Glutamatergic neuron (in vitro differentiated cells): ENCODE measurements at places on chromosomes 3 and 15.

- no peak overlapping the region for H3K27ac ChIP-seq
- no peak overlapping the region for H3K4me3 ChIP-seq
- peaks cover 9% of the 10 kb centered on the region for H3K4me1 ChIP-seq
- H3K27me3 ChIP-seq = no peaks in the 10 kb centered on the region
- no peaks in the 10 kb centered on the region for H3K36me3 ChIP-seq
Measured at GRCh38 chr3:89622063-89622700, 514.8 kb downstream of the EPHA3 start.

GRCh38 chr3:156317462-156318074 is 197.2 kb downstream of the KCNAB1 start:
- H3K36me3 ChIP-seq = no peaks in the 10 kb centered on the region
- no peaks in the 10 kb centered on the region for H3K4me1 ChIP-seq
- no peak overlapping the region for H3K4me3 ChIP-seq
- no peaks in the 10 kb centered on the region for H3K27me3 ChIP-seq
- no peak for DNase-seq

- no peak for DNase-seq
- H3K4me3 ChIP-seq = no peak overlapping the region
- no peak overlapping the region for H3K27ac ChIP-seq
- H3K4me1 ChIP-seq = no peaks in the 10 kb centered on the region
Measured at GRCh38 chr3:86948822-86949221, 42.1 kb downstream of the VGLL3 start.

DNA sequence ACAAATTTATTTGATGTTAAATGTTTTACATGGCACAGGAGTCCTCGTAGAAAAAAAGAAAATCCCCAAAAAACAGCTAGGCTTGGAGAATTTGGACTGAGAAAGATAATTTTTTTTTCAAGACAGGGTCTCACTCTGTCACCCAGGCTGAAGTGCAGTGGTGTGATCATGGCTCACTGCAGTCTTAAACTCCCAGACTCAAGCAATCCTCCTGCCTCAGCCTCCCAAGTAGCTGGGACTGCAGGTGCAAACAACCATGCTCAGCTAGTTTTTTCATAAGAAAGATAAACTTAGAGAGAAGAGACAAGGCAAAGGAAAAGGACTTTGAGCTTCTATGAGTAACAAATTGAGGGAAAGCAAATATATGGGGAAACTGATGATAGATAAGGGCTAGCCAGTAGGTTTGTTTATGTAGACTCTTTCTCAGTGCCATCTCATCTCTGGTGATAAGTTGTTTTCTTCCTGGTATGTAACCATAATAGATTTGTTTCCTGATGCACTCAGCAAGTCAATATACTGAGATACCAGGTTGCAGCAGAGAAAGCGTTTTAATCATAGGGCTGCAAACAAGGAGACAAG is 13.1 kb upstream of the TRMT10C start:
- H3K36me3 ChIP-seq = peaks cover 8% of the 10 kb centered on the region
- DNase-seq = no peak
- H3K4me1 ChIP-seq = no peaks in the 10 kb centered on the region
- peaks cover 1% of the 10 kb centered on the region for H3K27me3 ChIP-seq
- no peak overlapping the region for H3K4me3 ChIP-seq
- H3K27ac ChIP-seq = no peak overlapping the region

- DNase-seq = no peak
- H3K4me3 ChIP-seq = no peak overlapping the region
- no peaks in the 10 kb centered on the region for H3K4me1 ChIP-seq
- no peaks in the 10 kb centered on the region for H3K27me3 ChIP-seq
Measured at GRCh38 chr15:68512052-68512451, 66.7 kb upstream of the CORO2B start.

DNA sequence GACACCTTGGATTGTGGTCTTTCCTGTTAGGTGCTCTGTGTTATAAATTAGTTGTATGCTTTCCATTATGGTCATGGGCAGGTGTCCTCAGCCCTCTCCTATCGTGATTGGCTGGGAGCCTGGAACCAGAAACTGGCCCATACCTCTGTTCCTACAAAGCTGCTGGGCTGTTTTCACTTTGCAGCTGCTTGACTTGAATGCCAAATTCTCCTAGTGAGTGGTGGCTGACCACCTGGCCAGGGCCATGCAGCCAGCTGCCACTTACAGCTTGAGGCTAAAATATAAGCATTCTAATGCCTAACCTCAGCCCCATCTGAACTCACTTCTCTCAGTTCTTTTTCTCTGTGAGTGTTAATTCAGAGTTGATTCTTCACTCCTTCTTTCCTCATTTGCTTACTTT is 239.3 kb upstream of the GBE1 start:
- peak; percentile 50 for DNase-seq
- peak overlapping the region; percentile 22 for H3K27ac ChIP-seq
- H3K4me3 ChIP-seq = peak overlapping the region; percentile 43

GRCh38 chr3:64073158-64073761 is 50.0 kb upstream of the PSMD6 start:
- peak overlapping the region; percentile 84 for H3K4me3 ChIP-seq
- H3K4me1 ChIP-seq = peaks cover 25% of the 10 kb centered on the region
- peaks cover 9% of the 10 kb centered on the region for H3K36me3 ChIP-seq
- H3K27ac ChIP-seq = peak overlapping the region; percentile 99
- peak; percentile 35 for DNase-seq

DNA sequence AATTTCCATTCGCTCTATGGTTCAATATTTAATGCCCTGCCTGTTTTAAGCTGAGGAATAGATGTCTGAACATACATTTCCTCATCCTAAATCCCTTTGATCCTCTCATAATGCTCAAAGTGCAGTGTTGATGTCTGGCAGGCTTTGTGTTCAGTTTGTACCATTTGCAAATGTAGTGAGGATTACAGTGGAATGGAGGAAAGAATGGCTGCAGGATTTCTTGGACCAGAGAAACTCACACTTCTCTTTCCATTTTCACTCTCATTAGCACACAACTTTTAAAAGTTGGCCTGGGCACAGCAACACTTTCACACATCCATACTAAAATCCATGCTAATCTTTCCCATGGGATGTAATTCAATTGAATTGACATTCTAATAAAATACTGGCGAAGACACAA is 28.6 kb upstream of the THRB start:
- no peak overlapping the region for H3K4me3 ChIP-seq
- no peak overlapping the region for H3K27ac ChIP-seq
- DNase-seq = no peak
- peaks cover 13% of the 10 kb centered on the region for H3K27me3 ChIP-seq

GRCh38 chr3:97665896-97666295 is 98.7 kb upstream of the ARL6 start:
- no peaks in the 10 kb centered on the region for H3K27me3 ChIP-seq
- no peak overlapping the region for H3K27ac ChIP-seq
- no peak for DNase-seq
- no peaks in the 10 kb centered on the region for H3K36me3 ChIP-seq

DNA sequence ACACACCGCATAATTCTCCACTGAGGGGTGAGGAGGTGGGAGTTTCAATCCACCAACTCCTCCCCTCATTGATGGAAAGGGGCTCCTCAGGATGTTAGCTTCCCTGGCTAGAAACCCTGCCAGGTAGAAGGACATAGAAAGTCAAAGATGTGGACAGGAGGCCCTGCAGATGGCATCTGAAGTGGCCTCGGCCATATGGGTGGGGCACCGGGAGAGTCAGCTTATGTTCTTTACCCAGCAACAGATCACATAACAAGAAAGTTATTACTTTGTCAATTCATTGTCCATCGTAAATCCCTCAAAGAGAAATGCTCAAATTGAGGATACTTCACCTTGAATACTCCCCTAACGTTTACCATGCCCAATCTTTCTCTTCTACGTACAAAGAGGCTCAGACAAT is 97.3 kb upstream of the ARHGEF3 start:
- no peaks in the 10 kb centered on the region for H3K4me1 ChIP-seq
- H3K4me3 ChIP-seq = no peak overlapping the region
- H3K27ac ChIP-seq = no peak overlapping the region
- no peak for DNase-seq

DNA sequence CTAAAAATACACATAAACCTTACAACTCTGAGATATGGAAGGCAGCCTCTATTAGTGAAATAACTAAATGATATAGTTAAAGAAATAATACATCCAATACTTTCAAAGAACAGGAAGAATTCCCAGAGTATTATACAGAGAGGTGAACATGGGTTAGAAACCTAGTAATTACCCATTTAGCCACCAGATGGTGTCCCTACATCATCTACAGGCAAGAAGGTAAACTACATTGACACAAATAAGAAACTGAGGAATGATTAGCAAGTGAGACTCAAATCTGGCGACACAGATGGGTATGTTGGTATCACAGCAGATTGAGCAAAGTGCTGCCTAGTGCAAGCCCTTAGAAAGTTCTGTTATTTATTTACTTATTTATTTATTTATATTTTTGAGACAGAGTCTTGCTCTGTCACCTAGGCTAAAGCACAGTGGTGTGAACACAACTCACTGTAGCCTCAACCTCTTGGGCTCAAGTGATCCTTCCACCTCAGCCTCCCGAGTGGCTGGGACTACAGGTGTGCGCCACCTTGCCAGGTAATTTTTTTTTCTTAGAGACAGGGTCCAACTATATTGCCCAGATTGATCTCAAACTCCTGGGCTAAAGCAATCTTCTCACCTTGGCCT is 28.2 kb downstream of the NEK4 start:
- no peaks in the 10 kb centered on the region for H3K4me1 ChIP-seq
- H3K36me3 ChIP-seq = no peaks in the 10 kb centered on the region
- no peak overlapping the region for H3K4me3 ChIP-seq
- DNase-seq = no peak

GRCh38 chr15:101456057-101456739 is 33.3 kb downstream of the PCSK6 start:
- peak overlapping the region; percentile 43 for H3K27ac ChIP-seq
- no peak overlapping the region for H3K4me3 ChIP-seq

DNA sequence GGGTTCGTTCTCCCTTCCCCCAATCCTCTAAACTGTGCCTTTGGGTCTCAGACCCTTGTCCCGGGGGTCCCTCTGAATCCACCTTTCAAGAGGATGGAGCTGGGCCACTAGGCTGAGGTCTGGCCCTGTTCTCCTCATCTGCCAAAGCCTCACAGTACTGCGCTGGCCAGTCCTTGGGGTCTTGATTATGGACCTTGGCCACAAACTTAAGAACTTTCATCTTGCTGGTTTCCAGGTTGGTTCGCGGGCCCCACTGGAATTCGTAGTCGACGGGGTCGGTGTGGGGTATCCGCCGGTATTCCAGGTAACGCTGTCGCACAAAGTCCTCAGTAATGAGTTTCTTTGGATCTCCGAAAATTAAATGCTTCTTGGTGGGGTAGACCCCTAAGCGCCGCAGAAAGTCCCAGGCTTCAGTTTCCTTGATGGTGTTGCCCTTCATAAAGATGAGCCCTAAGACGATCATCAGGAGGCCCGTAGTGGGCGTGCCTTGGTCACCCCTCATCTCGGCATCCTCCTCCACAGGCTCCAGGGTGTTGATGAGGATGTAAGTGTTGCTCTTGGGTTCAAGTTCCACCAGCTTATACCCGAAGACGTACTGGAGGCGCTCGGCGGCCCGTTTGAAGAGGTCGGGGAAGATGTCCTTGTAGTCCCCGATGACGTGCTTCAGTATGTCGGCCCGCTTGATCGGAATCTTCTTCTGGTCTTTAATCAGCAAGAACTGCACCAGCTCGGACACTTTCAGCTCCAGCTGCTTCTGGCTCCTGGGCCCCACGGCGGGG is 727 bp downstream of the NSMCE3 start:
- no peaks in the 10 kb centered on the region for H3K27me3 ChIP-seq
- H3K36me3 ChIP-seq = no peaks in the 10 kb centered on the region

- H3K4me3 ChIP-seq = no peak overlapping the region
- peaks cover 6% of the 10 kb centered on the region for H3K27me3 ChIP-seq
- peak; percentile 39 for DNase-seq
- peaks cover 16% of the 10 kb centered on the region for H3K36me3 ChIP-seq
Measured at GRCh38 chr15:92636908-92637481, 18.6 kb downstream of the FAM174B start.

GRCh38 chr3:183895296-183895695 is 10.6 kb upstream of the PARL start:
- H3K4me1 ChIP-seq = peaks cover 26% of the 10 kb centered on the region
- peaks cover 3% of the 10 kb centered on the region for H3K27me3 ChIP-seq
- peak overlapping the region; percentile 5 for H3K4me3 ChIP-seq
- DNase-seq = no peak
- peak overlapping the region; percentile 48 for H3K27ac ChIP-seq
- H3K36me3 ChIP-seq = no peaks in the 10 kb centered on the region

- peaks cover 12% of the 10 kb centered on the region for H3K4me1 ChIP-seq
- H3K27ac ChIP-seq = no peak overlapping the region
- no peak for DNase-seq
- H3K4me3 ChIP-seq = no peak overlapping the region
- H3K27me3 ChIP-seq = peaks cover 1% of the 10 kb centered on the region
- H3K36me3 ChIP-seq = no peaks in the 10 kb centered on the region
Measured at GRCh38 chr3:188270423-188270972, 116.5 kb downstream of the LPP start.
